ENCODE measurements at places on chromosomes 2 and 18.

- peak; percentile 75 for DNase-seq
Observed at GRCh38 chr2:64454386-64455332, 697 bp downstream of the LGALSL start.

- no peak for DNase-seq
Observed at GRCh38 chr2:41873102-41874031, 174.5 kb upstream of the PKDCC start.

DNA sequence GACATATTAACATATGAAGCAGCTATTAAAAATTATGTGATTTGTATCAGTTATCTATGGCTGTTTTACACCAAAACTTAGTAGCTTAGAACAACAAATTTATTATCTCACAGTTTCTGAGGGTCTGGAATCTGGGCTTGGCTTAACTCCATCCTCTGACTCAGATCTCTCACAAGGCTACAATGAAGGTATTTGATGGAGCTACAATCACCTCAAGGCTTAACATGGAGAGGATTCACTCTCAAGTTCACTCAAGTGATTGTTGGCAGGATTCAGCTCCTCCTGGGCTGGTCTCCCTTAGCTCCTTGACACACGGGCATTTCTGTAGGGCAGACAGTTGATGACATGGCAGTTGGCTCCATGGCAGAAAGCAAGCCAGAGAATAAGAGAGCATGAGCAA is 133.0 kb upstream of the SLC14A2 start:
- DNase-seq: no peak

- no peak for DNase-seq
Observed at GRCh38 chr2:76731157-76731556, 791.0 kb downstream of the LRRTM4 start.

GRCh38 chr2:189657867-189658266 is 3.4 kb upstream of the ASNSD1 start:
- no peak for DNase-seq

- DNase-seq: no peak
Observed at GRCh38 chr18:59768409-59768808, 71.2 kb upstream of the CCBE1 start.

DNA sequence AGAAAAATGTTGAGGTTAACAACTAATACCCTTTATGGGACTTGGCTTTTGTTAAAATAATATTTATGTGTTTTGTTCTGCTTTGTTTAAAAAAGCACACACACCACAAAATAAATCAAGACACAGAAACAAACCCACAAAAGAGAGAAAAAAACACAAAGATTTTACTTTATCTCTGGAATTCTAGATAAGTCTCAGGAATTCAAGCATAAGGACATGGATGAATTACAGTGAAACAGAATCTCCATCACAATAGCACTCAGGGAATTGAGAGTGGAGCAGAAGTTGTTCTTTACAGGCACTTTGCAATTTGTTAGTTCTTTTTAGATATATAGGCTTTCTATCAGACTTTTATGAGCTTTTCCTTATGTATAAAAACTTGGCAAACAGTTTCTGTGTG is 360.9 kb upstream of the ZC3H15 start:
- no peak for DNase-seq

- DNase-seq: no peak
Observed at GRCh38 chr2:15812187-15812780, 128.1 kb upstream of the MYCN start.

DNA sequence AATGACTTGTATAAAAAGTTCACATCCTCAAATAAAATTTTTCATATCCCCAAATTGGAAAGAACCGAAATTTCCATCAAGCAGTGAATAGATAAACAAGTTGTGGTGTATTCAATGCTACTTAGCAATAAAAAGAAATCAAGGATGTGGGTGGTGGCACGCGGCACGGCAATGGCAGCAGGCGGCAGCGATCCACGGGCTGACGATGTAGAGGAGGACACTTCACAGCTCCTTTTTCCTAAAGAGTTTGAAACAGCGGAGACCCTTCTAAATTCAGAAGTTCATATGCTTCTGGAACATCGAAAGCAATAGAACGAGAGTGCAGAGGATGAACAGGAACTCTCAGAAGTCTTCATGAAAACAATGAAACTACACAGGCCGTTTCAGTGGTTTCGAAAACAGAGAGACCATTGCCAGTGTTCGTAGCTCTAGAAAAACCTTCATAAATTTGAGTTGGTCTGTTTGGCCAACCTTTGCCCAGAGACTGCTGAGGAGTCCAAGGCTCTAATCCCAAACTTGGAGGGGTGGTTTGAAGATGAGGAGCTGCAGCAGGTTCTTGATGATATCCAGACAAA is 9.8 kb upstream of the IL36A start:
- DNase-seq: no peak

DNA sequence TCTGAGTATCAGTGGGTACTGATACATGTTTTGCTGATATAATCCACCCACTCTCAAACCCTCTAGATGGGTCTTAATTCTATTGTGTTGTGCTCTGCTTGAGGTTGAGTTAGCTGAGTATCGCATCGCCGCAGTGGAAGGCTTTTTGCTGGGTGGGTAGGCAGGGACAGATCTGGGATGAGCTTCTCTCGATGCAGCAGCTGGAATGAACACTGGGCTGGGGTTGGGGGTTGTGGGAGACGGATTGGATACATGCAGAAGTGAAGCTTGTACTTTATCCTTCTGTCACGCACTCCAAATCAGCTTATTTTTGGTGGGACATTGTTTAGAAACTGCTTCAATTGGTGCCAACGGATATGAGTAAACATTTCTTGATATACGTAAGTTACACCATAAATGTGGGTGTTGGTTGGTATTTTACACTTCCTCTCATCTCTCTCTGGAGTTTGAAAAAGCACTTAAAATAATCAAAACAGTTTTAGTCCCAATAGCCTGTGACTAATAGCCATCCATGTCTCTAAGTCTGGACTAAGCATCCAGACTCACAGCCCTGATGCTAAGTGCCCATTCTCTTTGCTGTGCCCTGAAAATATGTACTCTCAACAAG is 107.1 kb downstream of the POLE4 start:
- DNase-seq: no peak

DNA sequence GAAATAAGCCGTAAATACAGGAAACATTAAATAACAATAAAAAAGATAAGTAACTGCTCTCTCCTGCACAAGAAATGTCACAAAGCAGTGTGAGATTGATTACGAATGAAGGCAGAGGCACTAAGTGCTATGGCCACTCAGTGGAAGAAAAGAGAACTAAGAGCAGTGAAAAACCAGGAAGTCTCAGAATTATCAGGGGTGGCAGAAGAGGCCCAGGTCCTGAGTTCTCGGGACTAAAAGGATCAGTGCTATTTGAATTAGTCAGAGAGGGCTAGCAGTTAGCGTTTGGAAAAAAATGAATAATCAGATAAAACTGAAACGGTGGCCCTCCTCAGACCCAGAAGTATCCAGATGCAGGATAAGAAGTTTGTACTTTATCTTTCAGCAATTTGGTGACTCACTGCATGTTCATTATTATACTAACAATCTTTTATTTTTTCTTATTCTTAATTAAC is 367.1 kb downstream of the ZEB2 start:
- DNase-seq: no peak

DNA sequence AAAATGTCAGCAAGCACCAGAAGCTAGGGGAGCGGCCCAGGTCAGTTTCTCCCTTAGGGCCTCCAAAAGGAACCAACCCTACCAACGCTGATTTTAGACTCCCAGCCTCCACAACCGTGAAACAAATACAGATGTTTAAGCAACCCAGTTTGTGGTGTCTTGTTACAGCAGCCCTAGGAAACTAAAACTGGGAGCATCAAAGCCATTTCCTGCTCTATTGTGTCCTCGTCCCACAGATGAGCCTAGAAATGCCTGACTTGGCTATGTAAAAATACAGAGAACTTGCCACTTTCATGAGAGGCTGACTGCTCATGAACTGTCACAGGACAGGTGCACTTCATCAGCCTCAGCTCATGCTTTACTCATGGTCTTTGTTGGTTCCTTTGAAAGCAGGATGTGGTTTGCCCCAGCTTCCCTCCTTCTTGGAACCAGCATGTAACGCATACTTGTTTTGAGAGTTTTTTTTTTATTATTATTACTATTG is 97.6 kb upstream of the SLC39A10 start:
- DNase-seq: peak; percentile 67

GRCh38 chr2:241946306-241947003 is 76.9 kb downstream of the RTP5 start:
- no peak for DNase-seq

- no peak for DNase-seq
Observed at GRCh38 chr2:28085201-28085600, 194.7 kb downstream of the BABAM2 start.

- DNase-seq: no peak
Observed at GRCh38 chr18:58097907-58098166, 53.8 kb downstream of the NEDD4L start.

DNA sequence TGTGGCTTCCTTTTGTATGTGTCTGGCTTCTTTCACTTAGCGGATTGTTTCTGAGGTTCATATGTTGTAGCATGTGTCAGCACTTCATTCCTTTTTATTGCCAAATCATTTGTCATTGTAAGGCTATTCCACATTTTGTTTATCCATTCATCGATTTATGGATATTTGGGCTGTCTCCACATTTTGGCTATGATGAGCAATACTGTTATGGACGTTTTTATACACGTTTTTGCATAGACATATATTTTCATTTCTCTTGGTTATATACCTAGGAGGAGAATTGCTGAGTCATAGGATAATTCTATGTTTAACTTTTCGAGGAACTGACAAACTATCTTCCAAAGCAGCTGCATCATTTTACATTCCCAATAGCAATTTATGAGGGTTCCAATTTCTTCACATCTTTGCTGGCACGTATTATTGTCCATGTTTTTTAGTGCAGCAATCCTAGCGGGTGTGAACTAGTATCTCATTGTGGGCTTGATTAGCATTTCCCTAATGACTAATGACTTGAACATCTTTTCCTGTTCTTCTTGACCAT is 48.1 kb upstream of the TBC1D8 start:
- DNase-seq: no peak

DNA sequence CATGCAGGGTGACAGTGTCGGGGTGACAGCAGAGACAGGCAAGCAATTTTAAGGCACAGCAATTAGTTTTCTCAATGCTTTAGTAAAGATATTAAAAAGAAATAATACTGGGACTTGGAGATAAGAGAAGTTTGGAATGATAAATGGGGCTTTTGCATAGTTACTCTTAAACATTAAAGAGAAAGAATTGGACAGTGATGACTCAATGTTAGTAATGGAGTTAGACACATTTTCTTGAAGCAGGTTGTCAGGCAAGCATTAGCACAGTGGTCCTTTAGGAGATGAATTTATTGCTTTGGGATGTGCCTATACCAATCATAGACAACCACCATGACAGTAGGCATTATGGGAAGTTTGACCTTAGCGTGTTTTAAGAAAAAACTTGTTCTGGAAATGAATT is 228.3 kb upstream of the RAB12 start:
- no peak for DNase-seq

GRCh38 chr18:36786686-36787085 is 42.1 kb downstream of the TPGS2 start:
- DNase-seq: no peak

DNA sequence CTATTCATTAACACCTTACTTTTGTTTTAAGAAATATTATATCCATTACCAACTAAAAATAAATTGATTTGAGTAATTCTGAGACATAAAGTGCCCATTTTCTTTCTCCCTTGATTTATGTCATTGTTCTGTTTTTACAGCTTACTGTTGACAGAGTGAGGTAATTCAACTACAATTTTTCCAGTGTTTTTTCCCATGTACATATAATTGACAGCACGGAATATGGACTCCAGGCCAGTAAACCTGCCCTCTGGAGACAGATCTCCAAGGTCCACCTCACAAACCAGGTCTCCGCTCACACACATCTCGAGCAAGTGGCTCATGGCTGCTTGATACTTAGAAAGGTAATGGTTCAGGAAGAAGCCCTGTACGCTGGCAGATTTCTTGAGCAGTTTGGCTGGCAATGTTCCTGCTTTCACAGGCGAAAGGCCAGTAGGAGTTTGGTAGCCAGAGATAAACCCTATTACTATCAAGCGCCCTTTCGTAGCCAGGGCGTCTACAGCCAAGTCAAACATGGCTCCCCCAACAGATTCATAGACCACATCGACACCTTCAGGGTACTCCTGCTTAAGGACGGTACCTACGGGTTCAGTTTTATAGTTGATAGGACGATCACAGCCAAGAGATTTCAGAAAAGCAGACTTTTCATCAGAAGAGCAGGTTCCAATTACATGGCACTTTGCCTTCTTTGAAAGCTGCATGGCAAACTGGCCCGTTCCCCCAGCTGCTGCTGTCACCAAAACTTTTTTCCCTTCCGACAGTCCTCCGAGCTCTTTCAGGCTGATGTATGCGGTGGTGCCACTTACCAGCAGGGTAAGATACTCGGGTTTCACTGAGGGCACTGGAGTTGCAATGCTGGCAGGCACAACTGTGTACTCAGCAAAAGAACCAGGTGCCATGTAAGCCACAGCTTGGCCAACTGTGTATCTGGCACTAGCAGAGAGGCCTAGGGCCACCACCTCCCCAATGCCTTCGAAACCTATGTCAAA is 7.4 kb downstream of the PTGR3 start:
- DNase-seq: no peak

GRCh38 chr2:224882291-224883171 is 159.7 kb downstream of the DOCK10 start:
- DNase-seq: no peak

GRCh38 chr2:43764086-43764705 is 9.6 kb upstream of the DYNC2LI1 start:
- no peak for DNase-seq

- no peak for DNase-seq
Observed at GRCh38 chr2:3585261-3586109, 9.4 kb upstream of the COLEC11 start.

GRCh38 chr2:129905664-129906081 is 73.8 kb upstream of the RAB6C start:
- peak; percentile 36 for DNase-seq

DNA sequence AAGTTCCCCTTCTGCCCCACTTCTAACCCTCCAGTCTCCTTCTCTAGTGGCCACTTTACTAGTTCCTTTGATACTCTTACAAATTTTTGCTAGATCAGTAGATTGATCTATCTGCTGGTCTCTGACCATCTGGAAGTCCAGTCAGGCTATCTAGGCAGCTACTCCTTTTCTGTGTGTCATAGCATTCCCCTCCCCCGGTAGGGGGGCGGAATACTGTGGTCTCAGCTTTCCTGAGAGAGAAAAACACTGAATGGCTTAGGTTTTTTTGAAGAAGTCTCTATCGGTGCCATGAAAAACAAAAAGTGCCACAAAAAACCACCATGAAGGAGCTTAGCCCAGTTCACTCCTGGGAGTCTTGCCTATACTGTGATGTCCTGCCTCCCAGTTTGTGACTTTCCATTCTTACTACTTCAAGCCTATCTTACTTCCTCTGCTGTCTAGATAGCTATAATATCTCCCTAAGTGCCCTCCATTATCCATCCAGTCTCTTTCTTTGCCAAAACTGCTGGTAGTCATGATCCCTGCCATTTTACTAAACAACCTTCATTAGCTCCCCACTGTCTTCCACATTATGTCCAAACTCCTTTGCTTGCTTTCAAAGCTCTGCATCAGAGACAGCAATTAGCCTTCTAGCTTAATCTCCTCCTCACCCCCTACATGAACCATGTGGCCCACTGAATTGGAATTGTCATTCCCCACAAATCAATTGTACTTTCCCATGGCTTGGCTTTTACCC is 29.9 kb downstream of the TPGS2 start:
- no peak for DNase-seq
